ENCODE measurements at places on chromosomes 2 and 18.

DNA sequence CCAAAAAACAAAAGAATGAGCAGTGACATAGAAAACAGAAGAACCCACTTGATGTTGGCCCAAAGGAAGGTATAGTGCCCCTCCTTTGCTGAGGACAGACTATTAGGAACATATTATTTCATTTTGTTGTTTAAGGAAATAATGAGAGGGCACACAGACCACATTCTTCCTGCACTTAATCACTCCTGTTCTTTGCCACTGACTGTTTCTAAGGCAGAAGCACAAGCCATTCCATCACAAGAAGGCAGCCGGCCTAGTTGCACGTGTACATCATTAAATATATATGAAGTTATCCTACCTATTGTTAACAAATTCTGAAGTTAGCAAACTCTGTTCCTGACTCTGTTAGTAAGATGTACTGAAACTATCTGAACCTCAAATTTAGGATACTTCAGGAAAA lies 110.0 kb downstream of the LNPK start:
- no peak for DNase-seq

GRCh38 chr2:140718999-140719398 lies 1411.8 kb downstream of the LRP1B start:
- no peak for DNase-seq

- DNase-seq: no peak
Observed at GRCh38 chr2:59903994-59904544, 649.4 kb downstream of the BCL11A start.

DNA sequence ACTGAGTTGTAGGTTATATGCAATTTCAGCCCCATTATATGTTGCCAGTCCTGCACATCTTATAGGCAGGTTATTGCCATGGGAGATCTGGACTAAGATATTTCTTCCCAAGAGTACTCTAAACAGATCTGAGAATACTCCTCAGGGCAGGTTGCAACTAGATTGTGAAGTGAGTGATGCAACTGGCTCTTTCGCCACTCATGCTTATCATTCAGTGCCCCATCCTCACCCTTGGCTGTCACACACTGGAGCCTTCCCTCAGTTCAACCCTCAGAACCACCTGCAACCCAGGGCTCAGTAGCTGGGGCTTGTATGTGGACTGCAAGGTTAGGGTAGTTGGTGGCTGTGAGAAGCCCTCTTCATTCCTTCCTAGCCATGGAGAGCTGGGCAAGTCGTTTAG lies 14.1 kb downstream of the MERTK start:
- no peak for DNase-seq
